CMK (cell line): ENCODE measurements at places on chromosomes 16 and 17.

DNA sequence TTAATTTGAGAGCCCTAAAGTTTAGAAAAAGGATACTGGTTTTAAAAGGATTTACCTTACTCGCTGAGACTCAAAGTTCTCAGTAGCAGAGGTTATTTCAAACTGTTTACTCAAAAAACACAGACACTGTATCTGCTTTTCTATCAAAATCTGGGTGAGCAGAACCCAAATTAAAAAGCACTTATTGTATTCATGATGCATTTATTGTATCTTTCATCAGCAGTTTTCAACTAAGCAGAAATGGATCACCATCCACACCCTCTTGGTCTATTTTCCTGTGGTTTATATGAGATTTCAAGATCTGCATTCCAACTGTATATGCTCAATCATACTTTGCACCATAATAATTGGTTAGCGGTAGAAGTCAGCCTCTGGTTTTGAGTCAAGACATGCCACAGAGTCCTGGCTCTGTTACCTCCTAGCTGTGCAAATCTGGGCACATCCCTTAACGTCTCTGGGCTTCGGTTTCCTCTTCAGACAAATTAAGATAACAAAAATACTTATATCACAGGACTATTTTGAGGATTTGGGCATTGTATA is 109.5 kb downstream of the ASIC2 start:
- no peak for DNase-seq

GRCh38 chr16:66261826-66262225 is 104.7 kb upstream of the CDH5 start:
- no peak for DNase-seq

- no peak for DNase-seq
Measured at GRCh38 chr17:72813481-72813880, 279.0 kb downstream of the SLC39A11 start.

- DNase-seq, result no peak
Measured at GRCh38 chr17:64775701-64776570, 113.8 kb upstream of the SMURF2 start.

GRCh38 chr17:18851201-18851600 is 6.7 kb upstream of the PRPSAP2 start:
- DNase-seq, result no peak

DNA sequence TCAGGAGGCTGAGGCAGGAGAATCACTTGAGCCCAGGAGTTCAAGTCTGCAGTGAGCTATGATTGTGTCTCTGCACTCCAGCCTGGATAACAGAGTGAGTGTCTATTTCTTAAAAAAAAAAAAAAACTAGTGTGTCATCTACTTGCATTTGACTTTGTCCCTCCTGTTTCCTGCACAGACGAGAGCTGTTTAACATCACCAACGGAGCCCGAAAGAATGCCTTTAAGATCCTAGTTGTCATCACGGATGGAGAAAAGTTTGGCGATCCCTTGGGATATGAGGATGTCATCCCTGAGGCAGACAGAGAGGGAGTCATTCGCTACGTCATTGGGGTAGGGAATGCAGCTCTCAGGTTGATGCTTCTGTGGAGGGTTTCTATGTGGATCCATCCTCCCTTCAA is 13.4 kb downstream of the ITGAM start:
- DNase-seq, result no peak
